Endothelial cell (in vitro differentiated cells): ENCODE measurements at places on chromosomes 5 and 9. TPM values are rescaled to one million over a fixed set of nuclear protein-coding genes. Genes with fewer than 3 reads are reported as not detected.

TMEM250 gene
- total RNA-seq: 33.6 TPM

GRCh38 chr5:127026166-127026565 is 4.2 kb downstream of the MARCHF3 start:
- DNase-seq: no peak
- H3K4me1 ChIP-seq: peaks cover 33% of the 10 kb centered on the region
- no peaks in the 10 kb centered on the region for H3K27me3 ChIP-seq
- H3K4me3 ChIP-seq: no peak overlapping the region
- H3K36me3 ChIP-seq: no peaks in the 10 kb centered on the region
- no peak overlapping the region for H3K27ac ChIP-seq

DNA sequence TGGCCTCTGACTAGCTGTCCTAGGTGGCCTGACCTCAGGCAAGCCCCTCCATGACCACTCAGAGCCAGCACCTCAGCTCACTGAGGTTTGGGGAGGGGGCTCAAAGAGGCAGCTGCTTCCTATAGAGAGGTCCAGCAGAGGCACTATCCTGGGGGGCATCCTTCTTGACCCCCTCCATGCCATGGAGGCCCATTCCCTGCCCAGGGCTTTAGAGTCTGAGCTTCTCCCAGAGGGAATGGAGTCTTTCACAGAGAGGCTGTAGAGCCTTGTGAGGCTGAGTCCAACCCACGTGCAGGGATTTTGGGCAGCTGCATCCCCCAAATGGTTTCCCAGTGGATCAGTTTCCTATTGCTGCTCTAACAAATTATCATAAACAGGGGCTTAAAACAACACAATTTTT is 16.9 kb downstream of the IRF1 start:
- H3K27me3 ChIP-seq: peaks cover 3% of the 10 kb centered on the region
- H3K36me3 ChIP-seq: peaks cover 5% of the 10 kb centered on the region
- H3K4me3 ChIP-seq: no peak overlapping the region
- peaks cover 6% of the 10 kb centered on the region for H3K4me1 ChIP-seq
- no peak for DNase-seq
- no peak overlapping the region for H3K27ac ChIP-seq

DNA sequence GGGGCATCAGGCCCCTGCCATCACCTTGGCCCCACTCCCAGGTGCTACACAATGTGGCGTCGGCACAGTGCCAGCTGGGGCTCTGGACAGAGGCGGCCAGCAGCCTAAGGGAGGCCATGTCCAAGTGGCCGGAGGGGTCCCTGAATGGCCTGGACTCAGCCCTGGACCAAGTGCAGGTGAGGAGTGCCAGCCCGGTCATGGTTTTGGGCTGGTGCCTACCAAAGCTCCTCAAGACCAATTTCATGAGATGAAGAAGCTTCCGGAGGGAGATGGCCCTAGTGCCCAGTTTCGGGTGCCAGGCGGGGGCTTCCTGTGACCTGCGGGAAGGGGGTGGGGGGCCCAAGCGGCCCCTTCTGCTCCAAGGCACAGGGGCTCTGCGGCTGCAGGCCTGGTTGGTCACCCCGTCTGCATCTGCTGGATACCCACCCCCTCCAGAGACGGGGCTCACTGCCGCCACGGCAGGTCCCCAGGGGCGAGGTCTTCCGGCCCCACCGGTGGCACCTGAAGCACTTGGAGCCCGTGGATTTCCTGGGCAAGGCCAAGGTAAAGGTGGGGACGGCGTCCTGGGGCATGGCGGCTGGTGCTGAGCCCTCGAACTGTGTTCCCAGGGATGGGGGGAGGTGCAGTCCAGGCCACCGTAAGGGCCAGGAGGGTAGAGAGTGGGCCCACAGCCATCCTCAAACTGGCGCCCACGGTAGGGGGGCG is 5.8 kb downstream of the NOXA1 start:
- H3K36me3 ChIP-seq: no peaks in the 10 kb centered on the region
- no peaks in the 10 kb centered on the region for H3K4me1 ChIP-seq
- peaks cover 10% of the 10 kb centered on the region for H3K27me3 ChIP-seq
- H3K4me3 ChIP-seq: no peak overlapping the region
- H3K27ac ChIP-seq: no peak overlapping the region

GRCh38 chr5:57783693-57784092 is 301.1 kb upstream of the ACTBL2 start:
- H3K27me3 ChIP-seq: no peaks in the 10 kb centered on the region
- no peak for DNase-seq
- H3K36me3 ChIP-seq: no peaks in the 10 kb centered on the region

DNA sequence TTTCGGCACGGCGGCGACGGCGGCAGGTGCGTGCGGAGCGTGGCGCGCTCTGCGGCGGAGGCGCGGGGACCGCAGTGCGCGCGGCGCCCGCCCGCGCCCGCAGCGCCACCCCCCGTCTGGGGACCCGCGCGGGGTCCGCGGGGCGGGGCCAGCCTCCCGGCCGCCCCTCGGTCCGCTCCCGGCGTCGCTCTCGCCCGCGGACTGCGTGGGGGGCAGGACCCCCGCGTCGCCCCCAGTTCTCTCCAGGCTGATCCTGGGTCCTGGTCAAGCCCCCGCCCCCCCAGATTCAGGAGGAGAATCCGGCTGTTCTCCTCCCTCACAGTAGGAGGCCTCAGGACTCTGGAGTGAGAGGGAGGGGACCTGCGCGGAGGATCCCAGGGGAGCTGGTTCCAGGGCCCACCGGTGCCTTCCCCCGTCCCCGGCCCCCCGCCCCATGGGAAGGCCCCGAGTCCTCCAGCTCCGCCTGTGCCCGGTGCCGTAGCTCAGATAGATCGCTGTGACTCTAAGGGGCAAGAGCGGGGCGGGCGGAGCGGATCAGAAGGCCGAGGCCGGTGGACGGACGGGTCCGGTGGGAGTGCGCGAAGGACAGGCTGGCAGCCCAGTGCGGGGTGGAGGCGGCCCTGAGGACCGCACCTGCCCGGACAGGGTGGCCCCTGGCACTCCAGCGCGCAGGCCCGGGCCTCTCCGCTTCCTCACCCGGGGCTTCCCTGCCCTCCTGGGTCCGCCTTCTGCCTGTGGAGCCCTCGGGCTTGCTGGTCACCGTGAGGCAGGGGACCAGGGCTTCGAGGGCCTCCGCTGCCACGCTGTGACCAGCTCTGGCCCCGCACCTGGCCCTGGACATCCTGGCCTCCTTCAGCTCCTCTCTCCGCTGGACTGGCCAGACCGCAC is at the start of gene RNF208:
Gene RNF208 (minus strand): TSS at position 51 of the 888 bp plus-strand sequence. CDS start 1,028 bp downstream, outside the sequence.
- H3K36me3 ChIP-seq: no peaks in the 10 kb centered on the region
- H3K27ac ChIP-seq: no peak within 1 kb of the TSS
- no peaks in the 10 kb centered on the region for H3K4me1 ChIP-seq
- H3K4me3 ChIP-seq: peak within 1 kb of the TSS; percentile 82
- no peak for DNase-seq
- H3K27me3 ChIP-seq: peaks cover 11% of the 10 kb centered on the region

- no peak for DNase-seq
- no peak overlapping the region for H3K4me3 ChIP-seq
- H3K27me3 ChIP-seq: no peaks in the 10 kb centered on the region
- no peak overlapping the region for H3K27ac ChIP-seq
These were observed 25.2 kb upstream of the PLAC8L1 start for GRCh38 chr5:146130440-146131045.
